ENCODE measurements at places on chromosomes 7 and 10. TPM values are rescaled to one million over a fixed set of nuclear protein-coding genes. Genes with fewer than 3 reads are reported as not detected.

ALKBH4 gene
- 7.9 TPM for polyA plus RNA-seq

TLL2 gene
- polyA plus RNA-seq = 0.07 TPM

C10orf53 gene
- not detected for polyA plus RNA-seq

BZW2 gene
- 32.4 TPM for polyA plus RNA-seq

FAM200A gene
- polyA plus RNA-seq = 2.7 TPM

XRCC2 gene
- polyA plus RNA-seq = 0.98 TPM

- H3K4me1 ChIP-seq = no peaks in the 10 kb centered on the region
- no peaks in the 10 kb centered on the region for H3K36me3 ChIP-seq
- DNase-seq = no peak
- no peaks in the 10 kb centered on the region for H3K27me3 ChIP-seq
These were observed 256.2 kb downstream of the LHFPL3 start for GRCh38 chr7:104584620-104585019.

DNA sequence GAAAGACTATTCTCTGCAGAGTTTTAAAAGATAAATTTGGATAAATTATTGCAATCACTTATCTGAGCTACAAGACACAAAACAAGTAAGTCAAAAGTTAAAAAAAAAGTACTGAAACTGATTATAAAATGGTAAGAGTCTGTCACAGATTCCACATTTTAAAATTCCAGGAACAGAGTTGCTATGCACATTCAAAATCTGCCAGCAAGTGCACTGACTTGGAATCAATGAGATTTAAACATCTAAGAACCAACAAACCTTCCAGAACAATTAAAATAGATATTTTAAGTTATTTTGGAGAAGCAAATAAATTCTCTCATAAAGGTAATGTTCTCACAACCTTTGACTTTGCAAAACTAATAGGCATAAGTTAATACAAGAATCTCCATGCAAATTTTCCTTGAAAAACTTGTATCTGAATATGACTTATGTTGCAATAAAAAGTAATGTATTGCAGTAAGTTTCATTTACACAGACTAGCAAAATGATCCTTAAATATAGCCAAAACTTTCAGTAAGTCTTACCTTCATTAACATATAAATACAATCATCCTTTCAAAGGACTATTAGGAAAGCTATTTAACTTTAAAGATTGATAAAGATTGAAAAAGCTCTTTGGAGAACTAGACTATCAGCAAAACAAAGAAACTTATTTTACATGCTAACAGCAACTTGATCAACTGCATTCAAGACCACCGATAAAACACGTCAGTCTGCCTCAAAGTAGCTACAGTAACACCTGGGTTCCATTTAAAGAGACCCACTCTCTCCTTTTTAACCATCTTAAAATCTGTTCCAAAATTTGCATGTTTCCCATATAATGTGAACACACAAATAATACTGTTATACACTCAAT lies 4.4 kb downstream of the ETV1 start:
- H3K4me3 ChIP-seq = no peak overlapping the region
- H3K4me1 ChIP-seq = peaks cover 2% of the 10 kb centered on the region
- no peaks in the 10 kb centered on the region for H3K27me3 ChIP-seq
- no peaks in the 10 kb centered on the region for H3K36me3 ChIP-seq

DNA sequence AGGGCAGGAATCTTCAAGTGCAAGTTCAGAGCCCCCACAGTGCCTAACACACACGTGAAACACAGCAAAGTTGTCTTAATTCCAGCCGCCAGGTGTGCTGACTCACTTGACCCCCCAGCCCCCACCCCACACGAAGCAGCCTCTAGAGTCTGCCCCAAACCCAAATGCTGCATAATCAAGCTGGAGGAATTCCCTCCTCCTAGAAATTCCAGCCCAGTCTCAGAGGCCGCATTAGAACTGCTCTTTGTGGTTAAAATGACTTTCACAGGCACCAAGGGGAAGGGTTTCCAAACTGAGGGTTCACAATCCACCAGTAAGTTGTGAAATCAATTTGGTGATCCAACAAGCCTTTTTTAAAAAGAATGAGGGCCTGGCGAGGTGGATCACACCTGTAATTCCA lies 67.0 kb upstream of the PLXNA4 start:
- no peaks in the 10 kb centered on the region for H3K36me3 ChIP-seq
- no peak for DNase-seq
- H3K27me3 ChIP-seq = no peaks in the 10 kb centered on the region
- no peak overlapping the region for H3K27ac ChIP-seq

DNA sequence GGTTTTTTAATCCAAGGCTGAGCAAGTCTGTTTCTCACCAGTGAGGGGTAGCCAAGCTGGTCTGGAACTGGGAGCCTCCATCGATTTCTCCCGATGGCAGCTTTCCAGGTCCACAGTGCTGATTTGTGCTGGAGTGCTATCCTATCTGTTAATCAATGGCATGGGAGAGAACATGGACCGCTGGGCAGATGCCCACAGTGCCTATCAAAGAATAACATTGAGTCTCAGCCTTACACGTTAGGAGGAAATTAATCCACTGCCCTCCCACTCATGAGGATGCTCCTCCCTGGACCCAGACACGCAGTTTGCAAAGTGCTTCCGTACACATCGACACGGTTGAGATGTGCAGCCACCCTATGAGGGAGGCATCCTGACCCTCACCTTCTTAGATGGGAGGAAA lies 36.0 kb upstream of the CUX1 start:
- no peak overlapping the region for H3K4me3 ChIP-seq
- no peaks in the 10 kb centered on the region for H3K36me3 ChIP-seq
- no peak overlapping the region for H3K27ac ChIP-seq
- DNase-seq = no peak

- H3K36me3 ChIP-seq = no peaks in the 10 kb centered on the region
- DNase-seq = no peak
- H3K4me3 ChIP-seq = no peak overlapping the region
- peaks cover 10% of the 10 kb centered on the region for H3K27me3 ChIP-seq
- no peak overlapping the region for H3K27ac ChIP-seq
These were observed 3.4 kb upstream of the CYP2E1 start for GRCh38 chr10:133523631-133524203.

GRCh38 chr10:76255241-76255640 lies 823.8 kb downstream of the LRMDA start:
- no peak overlapping the region for H3K27ac ChIP-seq
- H3K36me3 ChIP-seq = no peaks in the 10 kb centered on the region
- no peak for DNase-seq
- no peak overlapping the region for H3K4me3 ChIP-seq

GRCh38 chr7:14855033-14855794 lies 47.3 kb downstream of the DGKB start:
- no peaks in the 10 kb centered on the region for H3K36me3 ChIP-seq
- H3K4me3 ChIP-seq = no peak overlapping the region
- H3K27ac ChIP-seq = no peak overlapping the region

GRCh38 chr7:91541641-91542040 lies 277.4 kb downstream of the FZD1 start:
- H3K4me3 ChIP-seq = no peak overlapping the region
- H3K4me1 ChIP-seq = no peaks in the 10 kb centered on the region
- H3K27me3 ChIP-seq = no peaks in the 10 kb centered on the region
- H3K27ac ChIP-seq = no peak overlapping the region
- DNase-seq = no peak
- no peaks in the 10 kb centered on the region for H3K36me3 ChIP-seq

GRCh38 chr7:50595491-50596102 lies 30.4 kb upstream of the DDC start:
- H3K27me3 ChIP-seq = no peaks in the 10 kb centered on the region
- no peaks in the 10 kb centered on the region for H3K4me1 ChIP-seq
- peak; percentile 34 for DNase-seq
- no peak overlapping the region for H3K4me3 ChIP-seq
